ENCODE measurements at places on chromosomes 4 and X. TPM values are rescaled to one million over a fixed set of nuclear protein-coding genes. Genes with fewer than 3 reads are reported as not detected.

DNA sequence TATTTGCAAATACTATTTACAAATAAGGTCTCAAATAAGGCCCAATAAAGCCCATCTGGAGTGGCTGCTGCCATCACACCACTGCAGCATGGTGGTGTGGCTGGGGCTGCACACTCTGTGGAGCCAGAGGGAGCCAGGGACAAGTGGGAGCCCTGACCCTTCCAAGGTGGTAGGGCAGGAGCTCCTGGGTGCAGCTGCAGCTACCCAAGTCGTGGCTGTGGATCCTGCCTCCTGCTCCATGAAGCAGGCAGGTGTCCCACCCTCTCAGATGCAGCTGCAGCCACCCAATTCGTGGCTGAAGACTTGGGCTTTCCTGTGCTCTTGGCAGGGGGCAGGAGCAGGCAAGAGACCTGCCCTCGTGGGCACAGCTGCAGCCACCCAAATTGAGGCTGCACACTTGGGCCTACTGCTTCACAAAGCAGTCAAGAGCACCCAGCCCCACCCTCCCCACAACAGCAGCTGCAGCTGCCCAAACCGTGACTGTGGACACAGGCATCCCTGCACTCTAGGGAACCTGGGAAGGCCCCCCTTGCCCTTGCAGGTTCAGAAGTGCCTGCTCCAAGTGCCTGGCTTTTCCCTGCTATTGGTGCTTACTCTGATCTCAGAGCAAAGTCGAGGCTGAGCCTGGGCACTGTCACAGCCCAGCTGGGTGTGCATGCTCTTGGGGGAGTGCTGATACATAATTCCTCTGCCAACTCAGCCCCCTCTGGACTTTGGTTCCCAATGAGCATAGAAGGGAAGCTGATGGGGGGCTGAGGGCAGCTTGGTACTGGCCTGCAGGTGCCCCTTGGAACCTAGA is 614.8 kb downstream of the PCDH18 start:
- H3K4me3 ChIP-seq: no peak overlapping the region
- no peaks in the 10 kb centered on the region for H3K4me1 ChIP-seq
- no peaks in the 10 kb centered on the region for H3K27me3 ChIP-seq
- no peaks in the 10 kb centered on the region for H3K36me3 ChIP-seq
- no peak for DNase-seq
- no peak overlapping the region for H3K27ac ChIP-seq

- no peaks in the 10 kb centered on the region for H3K4me1 ChIP-seq
- no peak for DNase-seq
- peaks cover 12% of the 10 kb centered on the region for H3K27me3 ChIP-seq
- no peak overlapping the region for H3K4me3 ChIP-seq
- no peak overlapping the region for H3K27ac ChIP-seq
Observed at GRCh38 chrX:67718926-67719325, 175.1 kb downstream of the AR start.

GRCh38 chr4:80407246-80407645 is 71.7 kb downstream of the CFAP299 start:
- H3K4me3 ChIP-seq: no peak overlapping the region
- no peak for DNase-seq
- H3K36me3 ChIP-seq: no peaks in the 10 kb centered on the region
- H3K4me1 ChIP-seq: no peaks in the 10 kb centered on the region

GRCh38 chrX:146973283-146973682 is 158.7 kb upstream of the CXorf51A start:
- H3K4me3 ChIP-seq: no peak overlapping the region
- H3K27ac ChIP-seq: no peak overlapping the region
- no peaks in the 10 kb centered on the region for H3K27me3 ChIP-seq
- DNase-seq: no peak

DNA sequence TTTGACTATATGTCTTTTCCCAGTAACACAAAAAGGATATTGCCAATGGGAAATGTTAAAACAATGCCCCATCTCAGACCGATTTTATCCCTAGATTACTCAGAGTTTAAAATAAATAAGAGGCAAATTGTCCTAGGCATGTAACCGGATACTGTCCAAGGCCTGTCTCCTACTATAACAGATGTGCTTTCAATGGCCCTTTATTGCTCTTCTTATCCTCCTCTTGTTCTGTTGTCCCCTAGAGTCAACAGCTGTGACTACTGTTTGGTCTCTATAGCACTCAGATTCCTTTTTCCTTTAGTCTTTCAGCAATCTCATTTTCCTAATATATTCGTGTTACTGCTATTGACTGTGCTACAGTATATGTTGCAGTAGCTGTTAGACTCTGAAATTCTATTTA is 66.8 kb upstream of the PLS3 start:
- H3K27me3 ChIP-seq: peaks cover 15% of the 10 kb centered on the region
- no peak for DNase-seq
- H3K4me3 ChIP-seq: no peak overlapping the region

DNA sequence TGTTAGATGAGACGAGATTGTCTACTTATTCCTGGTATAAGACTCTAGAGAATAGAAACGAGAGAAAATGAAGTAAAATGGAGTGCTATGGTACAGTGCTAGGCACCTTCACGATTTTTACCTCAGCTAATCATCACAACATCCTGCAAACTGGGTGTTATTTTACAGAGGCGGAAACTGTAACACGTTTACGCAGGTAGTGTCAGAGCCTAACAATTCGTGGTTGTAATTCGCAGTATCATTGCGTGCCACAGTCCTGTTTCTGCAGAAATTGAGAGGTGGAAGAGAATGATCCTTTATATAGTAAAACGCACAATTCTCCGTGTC is 383 bp upstream of the TBC1D19 start:
- no peak for DNase-seq
- peak overlapping the region; percentile 80 for H3K27ac ChIP-seq
- peak overlapping the region; percentile 70 for H3K4me3 ChIP-seq
- H3K36me3 ChIP-seq: no peaks in the 10 kb centered on the region

GRCh38 chr4:19123681-19124080 is 1102.1 kb upstream of the LCORL start:
- no peak overlapping the region for H3K4me3 ChIP-seq
- no peaks in the 10 kb centered on the region for H3K4me1 ChIP-seq
- no peaks in the 10 kb centered on the region for H3K27me3 ChIP-seq
- no peak for DNase-seq
- H3K36me3 ChIP-seq: no peaks in the 10 kb centered on the region
- H3K27ac ChIP-seq: no peak overlapping the region

GRCh38 chrX:26511589-26512363 is 295.8 kb downstream of the MAGEB5 start:
- no peak for DNase-seq
- H3K36me3 ChIP-seq: no peaks in the 10 kb centered on the region
- no peaks in the 10 kb centered on the region for H3K4me1 ChIP-seq
- no peak overlapping the region for H3K27ac ChIP-seq

DNA sequence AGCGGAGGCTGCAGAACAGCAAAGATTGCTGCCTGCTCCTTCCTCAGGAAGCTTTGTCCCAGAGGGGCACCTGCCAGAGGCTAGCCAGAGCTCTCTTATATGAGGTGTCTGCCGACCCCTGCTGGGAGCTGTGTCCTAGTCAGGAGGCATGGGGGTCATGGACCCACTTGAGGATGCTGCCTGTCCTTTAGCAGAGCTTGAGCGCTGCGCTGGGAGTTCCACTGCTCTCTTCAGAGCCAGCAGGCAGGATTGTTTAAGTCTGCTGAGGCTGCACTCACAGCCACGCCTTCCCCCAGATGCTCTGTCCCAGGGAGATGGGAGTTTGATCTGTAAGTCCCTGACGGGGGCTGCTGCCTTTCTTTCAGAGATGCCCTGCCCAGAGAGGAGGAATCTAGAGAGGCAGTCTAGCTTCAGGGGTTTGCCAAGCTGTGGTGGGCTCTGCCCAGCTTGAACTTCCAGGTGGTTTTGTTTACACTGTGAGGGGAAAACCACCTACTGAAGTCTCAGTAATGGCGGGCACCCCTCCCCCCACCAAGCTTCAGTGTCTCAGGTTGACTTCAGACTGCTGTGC is 10.9 kb downstream of the DCK start:
- H3K4me3 ChIP-seq: no peak overlapping the region
- H3K27me3 ChIP-seq: no peaks in the 10 kb centered on the region
- no peak overlapping the region for H3K27ac ChIP-seq
- H3K4me1 ChIP-seq: peaks cover 5% of the 10 kb centered on the region

DNA sequence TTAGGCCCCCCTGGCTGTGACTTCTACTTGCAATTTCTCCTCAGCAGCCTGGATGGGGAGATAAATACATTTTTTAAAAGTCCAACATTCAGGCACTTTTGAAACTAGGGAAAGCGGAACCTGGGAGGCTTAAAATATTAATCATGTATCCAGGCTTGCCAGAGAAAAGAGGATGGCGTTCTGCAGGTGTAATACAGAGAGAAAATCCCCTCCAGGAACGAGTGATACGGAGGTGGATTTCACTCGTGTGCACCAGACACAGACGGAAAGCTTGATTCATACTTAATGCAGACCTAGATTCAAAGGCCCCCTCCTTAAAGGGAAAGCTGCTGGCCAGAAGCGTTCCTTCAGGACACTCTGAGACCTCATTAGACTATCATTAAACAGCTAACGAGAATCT is 354.0 kb upstream of the BOD1L1 start:
- H3K27ac ChIP-seq: no peak overlapping the region
- H3K4me1 ChIP-seq: peaks cover 12% of the 10 kb centered on the region
- H3K27me3 ChIP-seq: no peaks in the 10 kb centered on the region
- no peak overlapping the region for H3K4me3 ChIP-seq
- no peak for DNase-seq

- no peaks in the 10 kb centered on the region for H3K27me3 ChIP-seq
- H3K4me1 ChIP-seq: no peaks in the 10 kb centered on the region
Observed at GRCh38 chr4:26687728-26688127, 103.8 kb downstream of the TBC1D19 start.

DNA sequence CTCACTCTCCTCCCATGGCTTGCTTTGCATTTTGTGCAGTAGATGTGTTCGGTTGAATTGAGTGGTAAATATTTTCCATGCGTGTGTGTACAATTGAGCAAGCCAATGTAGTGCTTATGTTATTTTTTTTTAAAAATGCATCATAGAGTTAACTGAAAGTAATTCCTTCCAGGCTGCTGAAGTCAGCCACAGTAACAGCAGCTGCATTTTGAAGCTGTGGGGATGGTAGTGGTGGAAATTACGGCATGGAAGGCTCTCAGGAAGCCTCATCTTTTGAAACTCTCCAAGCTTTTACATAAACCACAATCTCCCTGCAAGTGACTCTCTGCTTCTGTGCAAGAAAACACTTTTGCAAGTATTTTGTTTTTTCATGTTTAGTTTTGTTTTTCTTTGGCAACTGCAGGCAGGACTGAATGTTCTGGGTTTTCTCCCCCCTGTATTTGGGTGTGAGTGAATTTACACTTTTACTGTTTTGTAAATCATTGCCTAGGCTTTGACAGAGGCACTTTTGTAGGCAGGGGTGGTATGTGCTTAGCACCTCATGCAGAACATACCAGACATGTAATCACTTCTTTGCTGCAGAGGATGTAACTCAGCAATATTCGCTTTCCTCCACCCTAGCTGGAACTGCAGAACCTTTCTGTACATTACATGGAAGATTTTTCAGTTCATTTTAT is 56.2 kb downstream of the LRRC66 start:
- H3K4me3 ChIP-seq: no peak overlapping the region
- no peaks in the 10 kb centered on the region for H3K4me1 ChIP-seq
- H3K36me3 ChIP-seq: no peaks in the 10 kb centered on the region
- no peak for DNase-seq
- H3K27me3 ChIP-seq: no peaks in the 10 kb centered on the region
- H3K27ac ChIP-seq: no peak overlapping the region

- H3K4me1 ChIP-seq: no peaks in the 10 kb centered on the region
- H3K4me3 ChIP-seq: no peak overlapping the region
- H3K27ac ChIP-seq: no peak overlapping the region
- peaks cover 4% of the 10 kb centered on the region for H3K27me3 ChIP-seq
Observed at GRCh38 chrX:153441296-153441695, 4.6 kb downstream of the TREX2 start.

- H3K4me1 ChIP-seq: no peaks in the 10 kb centered on the region
- no peak overlapping the region for H3K27ac ChIP-seq
Observed at GRCh38 chrX:9845578-9845952, 59.3 kb downstream of the SHROOM2 start.

DNA sequence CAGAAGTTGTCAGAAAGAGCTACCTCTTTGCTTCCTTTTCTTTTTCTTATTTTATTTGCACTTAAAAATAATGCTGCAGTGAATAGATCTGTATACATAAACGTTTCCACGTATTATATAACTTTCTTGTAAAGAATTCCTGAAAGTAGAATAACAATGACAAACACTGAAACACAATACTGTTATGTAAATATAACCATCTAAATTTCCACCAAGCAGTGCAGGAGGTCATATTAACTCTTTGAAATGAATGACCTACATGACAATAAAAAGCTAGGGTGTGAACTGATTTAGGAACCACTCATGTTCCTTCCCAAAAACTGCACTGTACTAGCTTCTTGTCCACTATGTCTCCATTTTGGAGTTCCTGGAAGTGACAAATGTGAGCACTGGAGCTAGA is 85.8 kb downstream of the COX18 start:
- H3K27me3 ChIP-seq: no peaks in the 10 kb centered on the region
- H3K4me3 ChIP-seq: no peak overlapping the region
- no peaks in the 10 kb centered on the region for H3K36me3 ChIP-seq
- DNase-seq: no peak
- H3K4me1 ChIP-seq: no peaks in the 10 kb centered on the region

Gene TRIML2
- 0.31 TPM for total RNA-seq

Data from adrenal gland (tissue), 19 donors.